ENCODE measurements at places on chromosomes 5 and 9.

GRCh38 chr5:160693831-160694465, 158.1 kb downstream of the ATP10B start:
- no peak for DNase-seq

- no peak for DNase-seq
These were observed 13.3 kb upstream of the C5orf63 start for GRCh38 chr5:127086589-127086988.

DNA sequence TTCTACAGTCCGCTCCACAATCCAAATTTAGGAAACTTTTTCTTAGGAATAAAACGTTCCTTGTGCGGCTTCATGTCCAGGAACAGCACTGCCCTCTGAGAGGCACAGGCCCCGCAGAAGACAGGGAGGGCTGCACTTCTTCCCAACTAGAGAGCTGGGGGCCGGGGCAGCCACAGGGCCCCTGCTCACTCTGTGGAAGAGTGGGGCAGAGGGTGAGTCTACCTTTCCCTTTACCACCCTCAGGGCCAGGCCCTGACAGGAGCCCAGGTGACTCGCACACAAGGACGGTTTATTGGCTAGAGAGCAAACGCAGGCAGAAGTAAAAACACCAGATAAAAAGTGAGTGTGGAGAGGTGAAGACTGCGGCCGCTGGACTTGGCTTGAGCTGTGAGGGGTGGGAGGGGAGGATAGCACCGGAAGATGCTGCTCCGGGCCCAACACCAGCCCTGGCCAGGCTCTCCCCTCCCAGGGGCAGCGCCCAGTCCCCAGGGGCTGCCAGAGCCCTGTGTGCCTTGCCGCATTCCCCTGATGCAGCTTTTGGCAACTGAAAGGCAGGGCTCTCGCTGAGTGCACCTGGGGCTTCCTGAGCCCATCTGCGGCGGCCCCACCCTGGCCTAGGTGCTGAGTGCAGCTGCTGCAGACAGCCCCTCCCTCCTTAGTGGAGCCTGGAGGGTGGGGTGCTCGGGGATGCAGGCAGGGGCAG, 20.2 kb downstream of the SH3GLB2 start:
- DNase-seq, result no peak

DNA sequence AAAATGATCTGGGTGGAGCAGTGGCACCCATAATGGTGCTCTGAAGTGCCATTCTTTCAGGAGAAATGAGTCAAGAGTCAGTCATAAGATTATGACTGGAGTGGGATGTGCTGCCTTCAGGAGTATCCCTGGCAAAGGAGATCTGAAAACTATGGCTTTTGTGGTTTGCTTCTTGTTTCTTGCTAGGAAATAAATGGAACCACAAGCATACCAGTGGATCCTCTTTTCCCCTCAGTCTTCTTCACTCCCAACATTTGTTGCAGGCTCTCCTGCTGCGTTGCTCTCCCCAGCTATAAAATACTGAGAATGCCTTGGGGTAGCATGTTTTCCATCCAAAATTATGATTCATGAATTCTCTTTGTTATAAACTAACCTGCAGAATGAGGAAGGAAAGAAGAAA, 199.1 kb downstream of the NNT start:
- no peak for DNase-seq

GRCh38 chr9:89433826-89434225, 64.1 kb downstream of the SEMA4D start:
- DNase-seq, result no peak

GRCh38 chr5:133967124-133967523, 1.3 kb downstream of the C5orf15 start:
- DNase-seq, result no peak

GRCh38 chr9:125280945-125281344, 19.3 kb downstream of the GAPVD1 start:
- no peak for DNase-seq

- no peak for DNase-seq
These were observed 19.7 kb downstream of the TUSC1 start for GRCh38 chr9:25658571-25658970.

DNA sequence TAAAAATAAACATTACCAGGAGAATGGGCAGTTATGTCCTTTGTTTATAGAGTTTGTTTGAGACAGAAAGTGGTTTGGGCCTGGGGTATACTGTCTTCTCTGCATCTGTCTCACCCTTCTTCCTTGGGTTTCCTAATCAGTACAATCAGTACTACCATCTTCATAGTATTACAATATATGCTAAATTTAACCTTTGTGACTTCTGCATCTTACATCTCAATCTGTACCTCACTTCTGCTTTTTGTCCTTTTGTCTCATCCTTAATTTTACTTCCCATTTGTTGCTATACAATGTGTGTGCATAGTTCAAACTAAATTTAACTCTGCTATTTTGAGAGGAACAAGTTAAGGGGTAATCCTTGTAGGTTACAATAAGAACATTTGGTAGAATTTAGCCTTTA, 19.6 kb downstream of the FBXO38 start:
- DNase-seq, result no peak

- DNase-seq, result no peak
These were observed at the start of gene ARID3C for GRCh38 chr9:34628656-34629490. TSS of gene ARID3C (minus strand) at chr9:34629066. CDS start at chr9:34628014, 1,052 bp downstream.

Measured in osteocyte (in vitro differentiated cells).